ENCODE measurements at places on chromosomes 11 and 22.

DNA sequence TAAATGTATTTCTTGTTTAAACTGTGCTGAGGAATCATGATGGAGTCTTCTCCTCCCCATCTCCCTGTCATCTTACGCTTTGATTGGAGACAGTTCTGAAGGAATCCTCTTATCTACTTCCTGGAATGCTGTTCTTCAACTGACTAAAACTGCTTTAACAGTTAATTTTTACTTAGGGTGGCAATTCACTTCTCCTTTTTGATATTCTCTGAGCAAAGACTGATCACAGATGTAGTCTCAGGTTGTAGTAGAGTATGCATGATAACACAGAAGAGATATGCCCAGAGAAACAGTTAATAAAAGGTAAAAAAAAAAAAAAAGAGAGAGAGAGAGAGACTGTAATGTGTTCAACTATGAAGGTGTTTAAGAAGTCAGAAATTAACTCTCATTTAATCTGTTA, 1.4 kb upstream of the CASP5 start:
- DNase-seq = no peak

GRCh38 chr11:13672576-13673210, 4.2 kb downstream of the FAR1 start:
- no peak for DNase-seq

DNA sequence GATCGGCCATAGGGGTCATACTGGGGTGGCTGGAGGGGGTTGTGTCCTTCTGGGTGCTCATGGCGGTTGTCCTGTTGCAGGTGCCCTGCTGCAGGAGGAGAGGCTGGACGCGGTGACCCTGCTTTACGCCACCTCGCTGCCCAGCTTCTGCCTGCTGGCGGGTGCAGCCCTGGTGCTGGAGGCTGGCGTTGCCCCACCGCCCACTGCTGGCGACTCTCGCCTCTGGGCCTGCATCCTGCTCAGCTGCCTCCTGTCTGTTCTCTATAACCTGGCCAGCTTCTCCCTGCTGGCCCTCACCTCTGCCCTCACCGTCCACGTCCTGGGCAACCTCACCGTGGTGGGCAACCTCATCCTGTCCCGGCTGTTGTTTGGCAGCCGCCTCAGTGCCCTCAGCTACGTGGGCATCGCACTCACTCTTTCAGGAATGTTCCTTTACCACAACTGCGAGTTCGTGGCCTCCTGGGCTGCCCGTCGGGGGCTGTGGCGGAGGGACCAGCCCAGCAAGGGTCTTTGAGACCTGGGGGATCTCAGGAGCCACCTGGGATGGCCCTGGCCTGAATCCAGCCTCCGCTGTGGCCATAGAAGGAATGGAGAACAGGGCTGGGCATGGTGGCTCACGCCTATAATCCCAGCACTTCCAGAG, 11.1 kb downstream of the SLC35E4 start:
- no peak for DNase-seq

- DNase-seq = no peak
These were observed 858.7 kb upstream of the CHORDC1 start for GRCh38 chr11:91081440-91082043.

- DNase-seq = no peak
These were observed 115.6 kb downstream of the SLC1A2 start for GRCh38 chr11:35303596-35304385.

DNA sequence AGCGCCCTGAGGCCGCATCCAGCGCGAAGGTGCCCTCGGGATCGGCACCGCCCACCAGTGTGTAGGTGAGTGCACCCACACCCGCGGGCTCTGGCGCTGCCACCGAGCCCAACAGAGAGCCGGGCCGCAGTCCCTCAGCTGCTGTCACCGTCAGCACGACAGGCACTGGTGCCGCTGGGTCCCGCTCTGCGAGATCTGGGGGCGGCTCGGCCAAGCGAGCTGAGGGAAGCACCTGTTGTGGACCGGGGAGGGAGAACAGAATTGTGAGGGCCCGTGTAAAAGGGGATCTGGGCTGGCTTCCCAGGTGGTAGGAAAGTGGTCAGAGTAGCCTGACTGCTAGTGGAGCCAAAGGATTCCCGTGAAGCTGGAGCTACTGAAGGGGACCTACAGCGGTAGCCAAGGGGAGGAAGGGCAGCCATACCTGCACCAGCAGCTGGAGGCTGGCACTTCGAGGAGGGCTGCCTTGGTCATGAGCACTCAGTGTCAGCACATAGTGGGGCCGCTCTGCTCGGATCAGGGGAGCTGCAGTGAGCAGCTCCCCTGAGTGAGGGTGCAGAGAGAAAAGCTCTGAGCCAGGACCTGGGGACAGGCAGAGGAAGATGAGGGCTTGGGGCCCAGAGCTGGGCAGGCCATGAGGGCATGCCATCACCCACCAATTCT, 11.5 kb upstream of the TPP1 start:
- no peak for DNase-seq

GRCh38 chr11:111308140-111308539, 9.8 kb downstream of the POU2AF3 start:
- no peak for DNase-seq

DNA sequence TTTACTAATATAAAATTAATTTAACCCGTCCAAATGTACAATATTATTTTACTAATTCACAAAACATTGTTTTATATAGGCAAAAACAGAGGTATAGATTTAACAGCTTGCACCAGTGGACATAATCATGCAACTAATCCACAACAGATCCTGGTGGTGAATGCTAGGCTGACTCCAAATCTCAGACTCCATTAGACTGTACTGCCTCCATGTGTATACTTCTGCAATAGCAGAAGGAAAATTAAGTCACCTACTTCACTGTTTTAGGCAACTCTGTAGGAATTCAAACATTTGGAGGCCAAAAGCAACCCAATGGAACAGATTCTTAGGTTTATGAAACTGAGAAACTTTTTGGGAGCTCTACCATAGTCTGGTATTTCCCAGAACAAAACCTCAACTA, 30.0 kb upstream of the RAB39A start:
- no peak for DNase-seq

DNA sequence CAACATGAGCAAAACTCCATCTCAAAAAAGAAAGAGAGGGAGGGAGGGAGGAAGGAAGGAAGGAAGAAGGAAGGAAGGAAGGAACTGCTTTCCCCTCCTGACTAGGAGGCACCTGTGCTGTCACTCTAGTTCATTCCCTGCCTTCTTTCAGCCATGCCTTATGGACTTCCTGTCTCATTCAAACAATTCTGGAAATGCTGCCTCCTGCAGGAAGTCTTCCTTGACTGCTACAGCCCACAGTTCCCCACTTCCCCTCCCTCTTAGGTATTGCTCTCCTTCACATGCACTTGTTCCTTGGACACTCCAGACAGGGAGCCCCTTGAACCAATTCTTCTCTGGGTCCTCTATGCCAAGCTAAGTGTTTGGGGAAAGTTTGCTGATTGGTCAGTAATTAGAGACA, 31.6 kb upstream of the WNT11 start:
- no peak for DNase-seq

DNA sequence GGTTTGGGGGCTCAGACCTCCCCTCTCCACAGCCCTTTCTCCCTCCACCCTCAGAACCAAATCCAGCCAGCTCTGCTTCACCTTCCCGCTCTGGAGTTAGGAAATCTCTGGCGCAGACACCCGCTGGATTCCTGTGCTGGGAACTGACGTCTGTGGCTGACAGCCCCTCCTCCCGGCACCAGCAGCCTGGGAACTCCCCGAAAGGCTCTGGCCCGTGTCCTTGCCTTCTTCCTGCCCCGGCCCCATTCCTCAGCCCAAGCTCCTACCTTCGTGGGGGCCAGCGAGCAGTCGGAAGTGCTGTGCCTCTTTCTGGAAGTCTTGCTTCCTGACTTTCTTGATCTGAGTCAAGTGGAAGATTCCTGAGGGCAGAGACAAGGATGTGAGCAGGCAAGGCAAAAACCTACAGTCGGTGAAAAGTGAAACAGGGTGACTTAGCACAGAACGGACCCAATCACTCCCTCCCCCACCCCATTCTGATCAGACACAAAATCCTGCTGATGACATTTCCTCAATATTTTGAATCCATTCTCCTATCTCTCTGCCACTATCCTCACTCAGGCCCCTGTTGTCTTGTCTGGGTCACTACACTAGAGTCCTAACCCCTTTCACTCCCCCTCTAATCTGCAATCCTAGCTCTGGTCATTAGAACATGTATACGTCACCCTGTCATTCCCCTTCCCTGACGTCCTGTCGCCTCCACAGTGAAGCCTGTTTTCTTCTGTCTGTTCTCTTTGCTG, 34.1 kb downstream of the CHRDL2 start:
- no peak for DNase-seq

GRCh38 chr11:108009497-108010370, 1.0 kb downstream of the CUL5 start:
- DNase-seq = no peak

- no peak for DNase-seq
These were observed 29.9 kb downstream of the KRTAP5-5 start for GRCh38 chr11:1659506-1659905.

GRCh38 chr11:65919141-65919572, at the start of gene DRAP1:
TSS of gene DRAP1 (plus strand) at chr11:65919426. CDS start at chr11:65919502, 76 bp downstream.
- DNase-seq = peak; percentile 97

DNA sequence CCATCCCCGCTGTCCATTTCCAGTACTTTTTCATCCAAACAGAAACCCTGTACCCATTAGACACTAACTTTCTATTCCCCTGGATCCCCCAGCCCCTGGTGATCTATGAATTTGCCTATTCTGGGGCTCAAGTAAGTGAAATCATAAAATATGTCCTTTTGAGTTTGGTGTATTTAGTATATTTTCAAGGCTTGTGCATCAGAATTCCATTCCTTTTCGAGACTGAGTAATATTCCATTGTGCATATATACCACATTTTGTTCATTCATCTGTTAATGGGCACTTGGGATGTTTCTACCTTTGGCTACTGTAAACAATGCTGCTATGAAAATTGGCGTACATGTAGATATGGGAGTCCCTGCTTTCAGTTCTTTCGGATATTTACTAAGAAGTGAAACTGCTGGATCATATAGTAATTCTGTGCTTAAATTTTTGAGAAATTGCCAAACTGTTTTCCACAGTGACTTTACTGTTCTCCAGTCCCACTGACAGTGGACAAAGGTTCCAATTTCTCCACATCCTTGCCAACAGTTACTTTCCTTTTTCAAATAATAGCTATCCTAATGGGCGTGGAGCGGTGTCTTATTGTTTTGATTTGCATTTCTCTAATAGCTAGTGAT, 16.1 kb downstream of the APLP2 start:
- no peak for DNase-seq

DNA sequence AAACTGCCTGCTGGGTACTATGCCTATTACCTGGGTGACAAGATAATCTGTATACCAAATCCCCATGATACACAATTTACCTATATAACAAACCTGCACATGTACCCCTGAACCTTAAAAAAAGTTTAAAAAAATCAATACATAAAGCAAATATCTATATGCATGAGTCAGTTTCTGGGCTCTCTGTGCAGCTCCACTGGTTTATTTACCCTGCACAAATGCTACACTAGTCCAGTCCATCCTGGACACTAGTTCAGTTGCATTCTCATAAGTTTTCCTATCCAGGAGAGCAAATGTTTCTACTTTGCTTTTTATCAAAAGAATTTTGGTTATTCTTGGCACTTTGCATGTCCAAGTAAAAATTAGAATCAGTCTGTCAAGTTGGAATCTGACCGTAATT, 99.8 kb upstream of the OLFML1 start:
- no peak for DNase-seq

GRCh38 chr11:121237686-121238658, 54.6 kb upstream of the SC5D start:
- DNase-seq = no peak

DNA sequence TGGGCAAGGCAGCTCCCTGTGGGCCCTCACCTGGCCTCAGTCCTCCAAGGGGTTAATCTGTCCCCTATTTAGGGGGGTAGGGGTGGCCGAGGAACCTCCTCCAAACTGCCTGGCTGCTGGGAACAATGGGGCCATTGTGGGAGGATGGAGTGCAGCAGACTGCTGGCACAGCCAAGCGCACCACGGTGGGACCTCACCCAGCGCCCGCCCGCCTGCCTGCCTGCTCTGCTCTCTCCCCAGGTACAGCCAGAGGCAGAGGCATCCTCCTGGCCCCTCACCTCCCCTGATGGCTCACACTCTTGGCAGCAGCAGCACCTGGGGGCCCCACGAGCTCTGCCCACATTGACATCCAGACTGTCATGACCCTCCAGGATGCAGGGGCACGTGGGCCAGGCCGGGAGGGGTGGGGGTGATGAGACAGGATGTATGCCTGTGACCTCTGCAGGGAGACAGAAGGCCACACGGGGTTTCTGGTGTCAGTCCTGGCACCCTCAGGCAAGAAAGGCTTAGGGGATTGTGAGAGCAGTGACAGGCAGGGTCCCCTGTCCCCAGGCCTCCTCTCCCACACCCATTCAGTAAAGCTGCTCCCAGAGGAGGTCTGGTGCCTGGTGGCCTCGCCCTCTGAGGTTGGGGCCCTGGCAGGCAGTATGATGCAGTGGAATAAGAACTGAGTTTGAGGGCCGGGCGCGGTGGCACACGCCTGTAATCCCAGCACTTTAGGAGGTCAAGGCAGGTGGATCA, 11.4 kb downstream of the BCL9L start:
- no peak for DNase-seq

GRCh38 chr22:42560781-42561180, 7.0 kb downstream of the SERHL2 start:
- DNase-seq = no peak

DNA sequence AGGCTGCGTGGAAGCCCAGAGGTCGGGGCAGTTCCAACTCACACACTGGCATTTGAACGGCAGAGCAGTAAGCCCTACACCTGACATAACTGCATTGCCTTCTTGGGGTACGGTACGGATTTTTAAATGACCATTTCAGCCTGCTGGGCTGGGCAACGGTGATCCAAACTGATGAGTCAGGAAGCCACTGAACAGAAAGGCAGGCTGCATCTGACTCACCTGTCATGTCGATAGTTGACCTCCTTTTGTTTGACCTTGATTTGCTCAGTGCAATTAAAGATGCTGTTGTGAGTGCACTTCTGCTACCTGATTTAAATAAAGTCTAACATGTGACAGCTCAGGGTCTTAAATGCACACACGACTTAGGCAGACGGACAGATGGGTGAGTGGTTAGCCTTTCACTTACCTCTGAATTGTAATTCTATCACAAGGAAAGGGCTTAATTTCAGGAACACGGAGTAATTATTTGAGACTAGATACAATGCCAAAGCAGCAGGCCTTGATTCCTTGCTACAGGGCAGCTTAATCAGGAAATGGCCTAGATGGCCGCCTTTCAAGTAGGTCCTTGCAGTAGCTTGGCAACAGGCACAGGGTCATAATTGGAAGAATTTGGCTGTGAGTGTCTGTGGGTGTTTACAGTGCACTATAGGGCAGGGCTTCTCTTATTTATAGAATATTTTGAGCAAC, 52.2 kb downstream of the BMAL1 start:
- DNase-seq = no peak
